Lung (tissue), 17 donors: ENCODE measurements at places on chromosomes 13 and 19. TPM values are rescaled to one million over a fixed set of nuclear protein-coding genes. Genes with fewer than 3 reads are reported as not detected.

DNA sequence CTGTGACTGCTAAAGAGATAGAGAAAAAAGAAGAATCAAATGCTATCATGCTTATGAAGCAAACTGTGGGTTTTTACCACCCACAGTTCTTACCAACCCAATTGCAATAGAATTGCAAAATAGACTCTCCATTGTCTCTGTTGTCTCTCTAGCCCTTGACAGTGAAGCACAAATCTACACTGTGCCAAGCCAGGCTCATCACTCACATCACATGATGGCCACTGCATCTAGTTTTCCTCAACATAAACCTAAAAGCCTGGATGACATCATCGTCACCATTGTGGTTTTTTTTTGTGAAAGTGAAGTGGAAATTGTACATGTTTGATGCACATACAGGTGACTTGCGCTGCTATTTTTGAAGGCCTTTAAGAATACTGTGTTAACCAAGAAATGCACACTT, 56.1 kb downstream of the KL start:
- no peak for DNase-seq

- DNase-seq: no peak
Observed at GRCh38 chr19:806815-807421, 9.7 kb downstream of the PTBP1 start.

GRCh38 chr19:28990522-28990921, 222.4 kb downstream of the UQCRFS1 start:
- DNase-seq: no peak

DNA sequence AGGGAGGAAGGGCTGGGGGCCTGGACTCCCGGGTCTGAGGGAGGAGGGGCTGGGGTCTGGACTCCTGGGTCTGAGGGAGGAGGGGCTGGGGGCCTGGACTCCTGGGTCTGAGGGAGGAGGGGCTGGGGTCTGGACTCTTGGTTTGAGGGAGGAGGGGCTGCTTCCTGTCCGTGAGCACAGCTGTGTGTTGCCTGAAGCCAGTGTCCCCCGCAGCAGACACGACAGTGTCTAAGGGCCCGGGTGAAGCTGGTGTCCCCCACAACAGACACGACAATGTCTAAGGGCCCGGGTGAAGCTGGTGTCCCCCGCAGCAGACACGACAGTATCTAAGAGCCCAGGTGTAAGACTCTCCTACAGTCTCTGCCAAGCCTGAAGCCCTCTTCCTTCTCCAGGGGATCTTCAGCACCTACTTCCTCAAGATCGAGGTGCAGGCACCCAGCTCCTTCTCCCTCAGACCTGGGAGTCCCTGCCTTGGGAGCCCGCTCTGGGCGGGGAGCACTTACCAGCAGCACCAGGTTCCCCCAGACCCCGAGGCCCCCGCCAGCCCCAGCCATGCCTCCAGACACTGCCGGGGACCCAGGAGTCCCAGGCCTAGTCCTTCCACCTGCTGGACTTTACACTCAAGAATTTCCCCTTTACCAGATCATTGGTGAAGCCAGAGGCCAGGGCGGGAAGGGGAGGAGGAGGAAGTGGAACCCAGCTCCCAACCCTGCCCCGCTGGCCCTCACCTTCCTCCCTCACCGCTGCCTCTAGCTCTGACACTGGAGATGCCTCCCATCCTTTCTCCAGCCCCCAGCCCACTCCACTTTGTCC, at the start of gene PTPRH:
Gene PTPRH, minus strand, starts transcription at position 622 of the 813 bp plus-strand sequence. Its CDS starts 68 bp downstream, at position 554.
- no peak for DNase-seq

- peak; percentile 24 for DNase-seq
Observed at GRCh38 chr13:30504081-30504480, 38.3 kb upstream of the HMGB1 start.

DNA sequence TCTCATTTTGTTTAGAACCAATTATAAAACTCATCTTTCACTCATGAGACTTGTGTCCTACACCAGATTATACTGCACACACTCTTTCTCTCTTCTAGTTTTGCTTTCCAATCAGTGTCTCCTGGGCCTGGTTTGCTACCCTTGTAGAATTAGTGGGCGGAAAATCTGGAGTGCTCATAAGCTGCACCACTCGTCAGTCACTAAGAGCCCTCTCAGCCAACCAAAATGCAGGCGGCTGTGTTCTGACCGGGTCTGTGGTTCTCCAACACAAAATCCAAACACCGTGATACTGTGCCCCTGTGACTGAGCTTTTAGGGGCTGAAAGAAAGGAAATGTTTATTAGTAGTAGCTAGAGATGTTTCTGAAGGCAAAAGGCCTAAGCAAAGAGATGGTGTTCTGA, 83.7 kb upstream of the OBI1 start:
- no peak for DNase-seq

GRCh38 chr19:48613024-48613851, 1.6 kb downstream of the FAM83E start:
- no peak for DNase-seq

- no peak for DNase-seq
Observed at GRCh38 chr19:49884760-49885159, 7.3 kb downstream of the TBC1D17 start.

DNA sequence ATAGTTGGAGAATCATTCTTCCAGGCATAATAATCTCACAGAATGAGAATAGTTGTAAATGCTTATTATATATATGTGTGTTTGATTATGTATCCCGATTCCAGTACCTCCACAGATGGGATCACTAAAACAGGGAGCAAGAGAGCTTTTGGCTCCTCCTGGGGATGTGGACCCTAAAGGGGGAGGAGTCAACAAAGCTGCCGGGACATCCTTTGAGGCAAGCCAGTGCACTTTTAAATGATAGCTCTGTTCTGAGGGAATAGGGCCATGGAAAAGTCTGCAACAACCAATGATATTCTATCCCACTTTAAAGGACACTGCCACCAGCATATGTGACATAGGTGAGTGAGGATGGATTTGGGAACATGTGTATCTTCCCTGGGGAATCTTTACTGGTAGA, 40.8 kb downstream of the SLITRK5 start:
- DNase-seq: no peak

GRCh38 chr19:49860336-49861102, 6.9 kb downstream of the PNKP start:
- DNase-seq: no peak

- DNase-seq: peak; percentile 32
Observed at GRCh38 chr19:50835103-50835784, 1.9 kb upstream of the KLK15 start.

The KRTDAP gene
- polyA plus RNA-seq: 0.16 TPM

The ZNF563 gene
- 1.9 TPM for polyA plus RNA-seq

The PTPRH gene
- polyA plus RNA-seq: 0.22 TPM
